HCT116 (cell line): ENCODE measurements at places on chromosomes 5 and 9. TPM values are rescaled to one million over a fixed set of nuclear protein-coding genes. Genes with fewer than 3 reads are reported as not detected.

TMEM174 gene
- total RNA-seq = not detected

MSMP gene
- total RNA-seq = 1.2 TPM

DNA sequence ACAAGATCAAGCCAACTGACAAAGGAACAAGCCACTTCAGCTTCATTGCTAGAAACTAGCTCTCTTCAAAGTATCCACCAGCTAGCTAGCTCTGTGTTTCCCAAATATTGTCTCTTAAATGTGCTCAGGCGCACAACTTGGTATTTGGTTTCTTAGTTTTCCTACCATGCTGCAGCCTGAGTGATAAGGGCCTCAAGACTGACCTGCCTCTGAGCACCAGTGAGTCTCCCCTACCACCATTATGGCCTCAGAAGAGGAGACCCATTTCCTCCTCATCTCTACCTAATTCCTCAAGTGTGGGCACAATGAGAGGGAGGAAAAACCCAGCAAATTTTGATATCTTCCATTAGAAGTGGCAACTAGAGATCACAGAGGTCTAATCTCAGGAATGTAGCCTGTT is 34.6 kb upstream of the KIF2A start:
- no peak for DNase-seq

- no peak for DNase-seq
Measured at GRCh38 chr5:180086816-180087399, 15.3 kb upstream of the RNF130 start.

DNA sequence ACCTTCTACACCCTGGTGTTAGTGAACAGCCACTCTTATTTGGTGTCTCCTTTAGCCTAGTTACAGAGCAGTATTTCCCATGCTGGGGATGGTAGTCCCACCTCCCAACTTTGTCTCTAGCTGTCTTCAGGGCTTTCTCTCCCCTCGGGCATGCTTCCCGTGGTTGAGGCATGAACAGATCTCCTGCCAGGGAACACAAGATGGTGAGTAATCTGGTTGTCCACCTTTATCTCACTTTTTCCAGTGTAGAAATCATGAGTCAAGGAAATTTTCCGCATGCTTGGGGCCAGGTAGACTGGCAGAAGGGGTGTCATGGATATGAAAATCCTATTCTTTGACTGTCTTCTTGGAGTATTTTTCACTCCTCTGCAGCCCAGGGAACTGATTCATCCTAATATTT is 532.9 kb downstream of the ANXA1 start:
- no peak for DNase-seq

DNA sequence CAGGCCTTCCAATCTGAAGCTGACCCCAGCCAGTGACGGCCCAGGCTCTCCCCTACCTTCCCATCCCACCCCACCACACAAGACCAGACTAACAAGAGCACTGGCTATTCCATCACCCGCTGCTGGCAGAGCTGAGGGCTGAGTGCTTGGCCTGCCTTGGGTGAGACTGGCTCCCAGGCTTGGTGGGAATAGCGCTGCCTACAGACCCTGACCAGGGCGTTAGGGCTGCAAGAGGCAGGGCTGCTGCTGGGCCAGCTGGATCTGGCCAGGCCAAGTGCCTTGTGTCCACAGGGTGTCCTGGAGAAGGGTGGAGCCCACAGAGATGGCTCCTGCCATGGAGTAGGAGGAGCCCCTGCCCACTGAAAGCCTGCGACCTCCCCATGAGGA is 31.6 kb upstream of the ANGPTL2 start:
- no peak for DNase-seq

DNA sequence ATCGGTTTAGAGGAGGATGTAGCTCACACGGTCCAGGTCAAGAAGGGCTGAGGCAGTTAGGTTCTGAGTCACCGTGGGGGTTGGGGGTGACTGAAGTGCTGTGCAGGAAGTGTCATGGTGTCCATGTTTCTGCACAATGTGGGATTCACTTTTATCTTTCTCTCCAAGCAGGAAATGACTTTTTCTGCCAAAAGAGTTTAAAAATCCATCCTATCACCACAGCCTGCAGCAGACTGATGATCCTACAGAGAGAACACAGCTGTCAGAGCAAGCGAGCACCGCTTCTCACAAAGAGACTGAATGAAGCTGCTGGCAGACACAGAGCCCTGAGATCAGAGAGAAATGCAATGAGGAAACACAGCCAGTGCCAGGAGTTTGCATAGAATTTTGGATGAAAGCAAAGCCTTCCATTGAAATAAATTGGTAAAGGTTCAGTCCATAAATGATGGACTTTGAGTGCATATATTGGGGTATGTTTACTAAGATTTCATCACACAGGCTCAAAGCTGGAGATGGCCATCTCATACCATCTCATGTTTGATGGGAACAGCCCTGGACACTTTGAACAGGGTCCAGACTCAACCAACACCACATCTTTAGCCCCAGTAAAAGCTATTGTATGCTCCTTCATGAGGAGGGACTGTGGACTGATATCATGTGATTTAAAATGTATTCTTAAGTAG is 213.9 kb upstream of the FBXL7 start:
- DNase-seq = no peak

DNA sequence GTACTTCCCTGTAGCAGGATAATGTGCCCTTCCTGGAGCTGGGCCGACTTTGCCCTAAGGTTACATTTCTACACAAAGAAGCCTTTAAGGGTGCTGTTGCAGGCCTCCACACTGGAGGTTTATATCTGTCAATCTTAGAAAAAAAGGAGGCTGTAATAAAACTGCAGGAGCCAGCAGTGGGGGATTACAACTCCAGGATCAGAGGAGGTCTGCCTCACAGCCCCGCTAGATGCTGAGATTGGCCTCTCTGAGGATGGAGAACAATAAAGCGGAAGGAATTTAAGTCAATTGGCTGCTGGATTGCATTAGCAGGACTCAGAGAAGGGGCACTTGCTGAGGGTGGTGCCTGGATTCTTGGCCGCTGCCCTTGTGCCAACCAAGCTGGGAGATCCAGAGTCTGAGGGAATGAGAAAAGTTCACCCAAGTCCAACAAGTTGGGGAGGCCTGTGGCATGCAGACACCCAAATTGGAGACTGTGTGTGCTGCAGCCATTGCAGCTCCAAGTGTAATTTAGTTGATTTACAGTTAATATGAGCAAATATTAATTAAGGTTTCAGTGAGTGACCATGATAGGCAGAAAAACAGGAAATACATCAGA is 99.0 kb upstream of the SSBP2 start:
- DNase-seq = no peak
